SJSA1 (cell line): ENCODE measurements at places on chromosomes 11 and 22. TPM values are rescaled to one million over a fixed set of nuclear protein-coding genes. Genes with fewer than 3 reads are reported as not detected.

GRCh38 chr11:47950396-47950795, 30.0 kb upstream of the PTPRJ start:
- peak overlapping the region; percentile 39; the same call in 1 of the 2 replicates for H3K27ac ChIP-seq
- DNase-seq: peak; percentile 47
- no peaks in the 10 kb centered on the region for H3K36me3 ChIP-seq
- H3K27me3 ChIP-seq: no peaks in the 10 kb centered on the region
- H3K4me3 ChIP-seq: no peak overlapping the region

DNA sequence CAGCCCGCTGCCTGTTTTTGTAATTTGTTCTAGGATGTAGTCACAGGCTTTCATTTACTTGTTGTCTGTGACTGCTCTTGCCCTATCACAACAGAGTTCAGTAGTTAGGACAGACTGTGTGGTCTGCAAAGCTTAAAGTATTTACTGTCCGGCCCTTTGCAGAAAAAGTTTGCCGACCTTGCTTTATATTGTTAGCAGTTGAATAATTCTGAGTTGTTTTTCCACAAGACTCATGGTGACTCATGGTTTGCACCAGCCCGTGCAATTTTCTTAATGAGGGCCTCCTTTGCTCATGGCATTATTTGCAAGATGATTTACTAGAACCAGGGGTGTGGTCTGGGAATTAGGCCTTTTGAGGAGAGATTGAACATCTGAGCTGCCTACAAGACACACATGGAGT, 110.6 kb downstream of the SCN3B start:
- H3K27ac ChIP-seq: peak overlapping the region; percentile 97
- H3K36me3 ChIP-seq: no peaks in the 10 kb centered on the region
- H3K4me1 ChIP-seq: peaks cover 58% of the 10 kb centered on the region
- peak; percentile 76 for DNase-seq

TMEM151A gene
- total RNA-seq: 0.60 and 0.61 TPM in 2 replicates

OR10G6 gene
- not detected in 2 replicates for total RNA-seq

IGLL1 gene
- total RNA-seq: not detected in 2 replicates

INPP5J gene
- total RNA-seq: 0.13 and 0.21 TPM in 2 replicates

XBP1 gene
- total RNA-seq: 128 and 143 TPM in 2 replicates
